ENCODE measurements at places on chromosomes 2 and 18.
A peak's percentile ranks its signal among the peaks of the same experiment; 100 is the strongest.

GRCh38 chr18:50563376-50563775, 3.5 kb downstream of the MAPK4 start:
- no peak for DNase-seq

DNA sequence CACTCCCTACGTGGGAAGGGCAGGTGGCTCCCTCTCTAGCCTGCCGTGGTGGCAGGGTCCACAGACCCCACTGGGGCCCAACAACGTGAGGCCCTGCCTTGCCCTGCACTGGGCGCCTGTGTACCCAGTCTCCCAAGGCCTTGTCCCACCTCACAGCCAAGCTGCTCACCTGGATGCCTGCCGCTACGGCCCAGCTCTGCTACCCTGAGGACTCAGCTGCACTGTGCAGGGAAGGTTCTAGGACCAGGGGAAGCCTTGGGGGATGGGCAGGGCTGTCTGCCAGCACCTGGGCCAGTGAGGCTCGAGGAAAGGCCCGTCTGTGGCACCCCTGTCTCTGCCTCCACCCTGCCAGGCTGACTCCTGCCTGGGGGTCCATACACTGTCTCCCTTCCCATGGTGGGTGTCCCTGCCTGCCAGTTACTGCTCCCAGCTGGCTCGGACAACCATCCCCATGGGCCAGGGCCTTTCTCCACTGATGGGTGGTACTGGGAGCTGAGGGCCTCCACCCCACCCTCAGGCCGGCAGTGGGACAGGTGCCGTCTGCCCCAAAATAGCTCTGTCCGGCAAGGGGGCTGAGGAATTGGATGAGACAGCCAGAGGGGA, 33.2 kb downstream of the HS6ST1 start:
- no peak for DNase-seq

DNA sequence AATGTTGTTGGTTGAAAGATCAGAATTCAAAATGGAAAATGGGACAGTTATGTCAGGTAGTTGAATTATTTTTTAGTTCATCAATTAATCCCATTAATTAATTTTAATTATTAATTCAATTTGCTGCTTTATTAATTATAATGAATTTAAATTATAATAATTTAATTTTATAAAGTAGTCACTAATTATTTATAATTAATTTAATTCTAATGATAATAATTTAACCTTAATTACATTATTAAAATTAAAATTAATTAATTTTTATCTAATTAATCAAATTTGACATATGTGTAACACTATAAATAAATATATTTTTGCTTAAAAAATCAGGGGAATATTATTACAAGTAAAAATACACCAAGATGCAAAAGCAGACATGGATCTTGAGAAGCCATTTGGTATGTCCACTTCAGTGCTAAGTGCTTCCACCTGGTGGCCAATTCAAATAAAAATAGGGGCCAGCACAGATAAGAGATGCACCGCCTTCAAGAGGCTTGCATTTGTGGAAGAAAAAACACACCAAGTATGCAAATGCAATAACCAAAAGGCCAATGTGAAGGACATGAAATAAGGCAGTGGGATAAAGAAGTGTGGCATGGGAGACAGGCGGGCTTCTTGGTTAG, 73.2 kb downstream of the MBP start:
- peak; percentile 86 for DNase-seq

DNA sequence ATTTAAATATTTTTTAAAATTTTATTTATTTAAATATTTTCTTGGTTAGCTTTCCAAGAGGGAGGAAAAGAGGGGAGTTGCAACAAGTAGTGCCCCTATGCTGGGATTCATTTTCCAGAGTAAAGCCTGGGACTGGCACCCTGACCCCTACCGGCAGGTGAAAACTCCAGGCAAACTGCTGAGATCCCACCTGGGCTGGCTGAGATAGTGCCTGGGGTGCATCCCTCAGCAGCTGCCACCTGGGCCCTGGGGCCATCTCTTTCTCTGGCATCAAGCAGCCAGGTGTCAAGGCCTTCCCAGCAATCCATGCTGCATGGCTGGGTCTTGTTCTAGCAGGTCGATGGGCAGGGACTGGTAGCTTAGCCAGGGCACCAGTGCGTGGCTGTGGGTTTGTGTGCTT, 6.6 kb downstream of the SIX2 start:
- DNase-seq: no peak

- no peak for DNase-seq
Measured at GRCh38 chr2:54559006-54559445, 102.9 kb downstream of the SPTBN1 start.

DNA sequence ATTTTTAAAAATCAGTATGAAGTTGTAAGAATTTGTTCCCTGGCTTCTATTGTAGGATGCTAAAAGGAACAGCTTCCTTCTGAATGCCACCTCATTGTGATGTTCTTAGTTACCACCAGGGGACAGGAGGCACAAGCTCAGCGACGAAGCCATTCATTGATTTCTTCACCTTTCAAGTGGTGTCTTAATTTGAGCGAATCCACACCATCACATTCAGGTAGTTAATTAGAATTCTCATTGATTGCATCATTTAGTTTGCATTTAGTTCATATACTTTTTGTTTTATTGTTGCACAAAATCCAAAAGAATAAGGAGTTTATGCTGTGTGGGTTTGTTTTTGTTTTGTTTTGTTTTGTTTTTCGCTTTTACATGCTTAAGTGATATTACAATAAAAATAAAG, 23.1 kb downstream of the CYP27C1 start:
- DNase-seq: no peak

DNA sequence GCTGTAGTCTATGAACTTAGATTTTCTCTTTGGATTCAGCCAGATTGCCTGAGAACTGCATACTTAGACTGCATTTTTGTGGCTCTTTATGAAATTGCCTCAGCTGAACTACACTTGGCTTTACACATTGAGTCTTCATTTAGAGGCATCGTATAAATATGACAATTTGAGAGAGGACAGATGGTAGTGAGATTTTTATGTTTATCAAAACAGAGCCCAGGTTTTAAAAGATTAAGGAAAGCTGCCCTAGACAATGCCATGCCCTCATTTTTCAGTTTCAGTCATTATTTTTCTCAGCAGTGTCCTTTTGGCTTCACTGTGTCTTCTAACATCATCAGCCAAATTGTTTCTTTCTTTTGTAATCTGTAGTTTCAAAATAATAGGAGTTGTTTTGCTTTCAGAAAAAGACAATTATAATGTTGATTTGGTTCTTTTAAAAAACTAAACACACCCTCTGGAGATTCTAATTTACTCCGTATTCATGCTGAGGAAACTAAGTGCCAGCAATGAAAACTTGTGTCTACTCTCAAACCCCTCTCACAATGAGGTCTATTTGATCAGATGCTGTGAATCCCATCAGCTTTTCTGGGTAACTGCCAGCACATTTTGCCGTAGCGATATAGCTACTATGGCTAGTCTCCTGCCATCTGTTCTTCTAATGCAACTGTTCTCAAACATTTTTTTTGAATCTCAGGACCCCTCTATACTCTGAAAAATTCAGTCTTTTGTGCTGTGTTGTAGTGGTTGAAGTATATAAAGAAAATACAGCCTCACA, 46.2 kb downstream of the TWSG1 start:
- DNase-seq: no peak

DNA sequence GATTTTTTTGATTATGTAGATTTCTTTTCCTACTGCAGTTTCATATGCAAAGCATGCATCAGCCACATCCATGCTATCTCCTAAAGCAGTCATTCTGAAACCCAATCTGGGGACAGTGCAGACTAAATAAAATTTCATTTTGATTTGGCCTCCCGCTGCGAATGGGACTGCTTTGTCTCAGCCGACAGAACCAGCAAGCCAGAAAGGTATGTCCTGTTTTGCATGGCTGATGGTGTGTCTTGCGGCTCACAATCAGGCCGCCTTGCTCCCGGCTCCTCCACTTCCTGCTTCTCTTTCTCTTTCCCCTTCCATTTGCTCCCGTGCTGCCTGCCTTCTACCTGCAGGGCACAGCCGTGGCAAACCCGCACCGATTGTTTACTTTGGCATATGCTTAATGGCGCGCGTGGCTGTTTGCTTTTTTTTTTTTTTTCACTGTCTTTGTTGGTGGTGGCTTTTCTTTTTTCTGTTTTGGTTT, 419.6 kb upstream of the POU3F3 start:
- no peak for DNase-seq

GRCh38 chr18:46721331-46721730, 35.5 kb downstream of the ST8SIA5 start:
- no peak for DNase-seq

GRCh38 chr2:71068218-71069035, at the start of gene NAGK:
Gene NAGK, plus strand, starts transcription at chr2:71068648. Its CDS starts 36 bp downstream, at chr2:71068684.
- peak; percentile 98 for DNase-seq

GRCh38 chr2:32210767-32211408, 45.2 kb downstream of the SLC30A6 start:
- DNase-seq: no peak

DNA sequence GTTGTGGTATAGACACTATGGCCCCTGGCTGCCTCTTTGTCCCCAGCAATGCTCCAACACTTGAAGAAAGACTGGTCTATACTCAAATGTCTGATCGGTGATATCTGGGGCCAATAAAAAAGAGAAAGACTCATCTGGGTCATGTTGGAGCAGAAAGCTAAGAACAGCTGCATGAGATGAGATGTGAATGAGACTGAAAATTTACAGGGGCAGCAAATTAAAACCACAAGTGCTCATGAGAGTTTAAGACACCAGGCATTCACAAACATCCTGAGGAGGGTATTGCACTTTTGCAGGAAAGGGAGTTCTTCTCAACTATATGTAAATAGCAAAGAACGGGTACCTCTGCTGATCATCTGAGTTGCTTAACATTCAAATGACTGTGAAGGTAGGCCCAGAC, 36.3 kb downstream of the MAIP1 start:
- no peak for DNase-seq

DNA sequence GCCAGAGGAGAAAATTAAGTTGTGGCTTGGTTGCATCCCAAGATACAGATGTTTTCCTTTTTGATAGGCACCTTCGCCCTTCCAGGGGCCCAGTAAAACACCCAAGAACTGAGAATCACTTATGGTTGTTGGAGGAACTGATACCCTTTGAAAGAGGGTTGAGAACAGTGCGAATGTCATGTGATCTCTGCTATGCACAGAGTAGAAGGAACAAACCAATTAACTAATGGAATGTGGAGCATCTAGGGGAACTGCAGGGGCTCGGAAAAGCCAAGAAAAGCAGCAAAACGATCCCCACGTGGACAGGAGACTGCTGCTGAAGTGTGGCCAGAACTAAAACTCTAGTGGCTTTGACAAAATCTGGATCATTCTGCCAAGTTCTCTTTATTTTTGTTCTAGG, 58.8 kb downstream of the APOB start:
- no peak for DNase-seq

GRCh38 chr2:149767516-149767974, 180.0 kb upstream of the MMADHC start:
- no peak for DNase-seq

DNA sequence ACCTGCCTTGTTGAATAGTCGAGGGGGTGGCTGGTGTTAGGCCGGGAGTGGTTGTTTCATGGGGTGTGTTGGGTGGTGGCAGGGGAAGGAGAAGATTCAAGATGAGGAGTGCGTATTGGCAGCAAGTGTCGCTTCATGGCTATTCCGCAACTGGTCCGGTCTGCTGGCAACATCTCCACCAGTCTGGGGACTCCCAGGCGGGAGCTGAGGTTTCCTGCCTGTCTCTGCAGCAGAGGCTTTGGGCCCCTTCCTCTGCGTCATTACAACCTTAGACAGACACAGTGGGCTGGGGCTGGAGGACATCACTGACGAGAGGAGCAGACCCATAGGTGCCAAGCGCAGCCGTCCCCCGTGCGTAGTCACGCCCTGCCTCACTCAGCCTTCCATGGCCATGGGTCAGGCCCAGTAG, 64.0 kb upstream of the MCFD2 start:
- DNase-seq: no peak

DNA sequence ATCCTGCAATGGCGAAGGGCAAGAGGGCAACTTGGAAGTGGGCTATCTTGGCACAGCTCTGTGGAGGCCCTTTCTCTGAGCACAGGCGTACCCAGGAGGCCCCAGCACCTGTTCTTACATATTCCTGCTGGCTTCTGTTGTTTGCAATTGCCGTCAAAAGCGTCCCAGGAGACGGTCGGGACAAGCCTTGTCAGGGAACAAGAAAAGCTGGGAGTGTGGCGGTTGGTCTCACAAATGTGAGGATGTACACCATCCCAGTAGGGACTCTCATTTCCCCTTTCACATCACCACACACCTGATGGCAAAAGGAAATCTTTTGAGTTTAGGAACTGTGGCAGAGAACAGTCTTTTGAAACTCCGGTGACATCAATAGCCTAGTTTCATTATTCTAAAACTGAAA, 94.7 kb upstream of the EFEMP1 start:
- no peak for DNase-seq

DNA sequence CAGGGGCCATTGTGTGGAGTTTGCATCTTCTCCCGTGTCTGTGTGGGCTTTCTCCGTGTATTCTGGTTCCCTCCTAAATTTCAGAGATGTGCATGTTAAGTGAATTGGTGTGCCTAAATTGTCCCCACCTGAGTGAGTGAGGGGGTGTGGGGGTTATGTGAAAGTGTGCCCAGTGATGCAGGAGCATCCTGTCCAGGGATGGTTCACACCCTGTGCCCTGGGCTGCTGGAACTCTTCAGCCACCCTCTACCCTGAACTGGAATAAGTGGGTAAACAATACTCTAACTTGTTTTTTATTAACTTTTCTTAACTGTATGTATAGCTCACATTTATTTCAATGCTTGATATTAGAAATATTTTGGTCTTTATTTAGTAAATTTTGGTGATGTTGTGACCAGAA, 56.0 kb downstream of the UBE2E3 start:
- DNase-seq: no peak

- DNase-seq: no peak
Measured at GRCh38 chr2:224922142-224922727, 120.0 kb downstream of the DOCK10 start.

DNA sequence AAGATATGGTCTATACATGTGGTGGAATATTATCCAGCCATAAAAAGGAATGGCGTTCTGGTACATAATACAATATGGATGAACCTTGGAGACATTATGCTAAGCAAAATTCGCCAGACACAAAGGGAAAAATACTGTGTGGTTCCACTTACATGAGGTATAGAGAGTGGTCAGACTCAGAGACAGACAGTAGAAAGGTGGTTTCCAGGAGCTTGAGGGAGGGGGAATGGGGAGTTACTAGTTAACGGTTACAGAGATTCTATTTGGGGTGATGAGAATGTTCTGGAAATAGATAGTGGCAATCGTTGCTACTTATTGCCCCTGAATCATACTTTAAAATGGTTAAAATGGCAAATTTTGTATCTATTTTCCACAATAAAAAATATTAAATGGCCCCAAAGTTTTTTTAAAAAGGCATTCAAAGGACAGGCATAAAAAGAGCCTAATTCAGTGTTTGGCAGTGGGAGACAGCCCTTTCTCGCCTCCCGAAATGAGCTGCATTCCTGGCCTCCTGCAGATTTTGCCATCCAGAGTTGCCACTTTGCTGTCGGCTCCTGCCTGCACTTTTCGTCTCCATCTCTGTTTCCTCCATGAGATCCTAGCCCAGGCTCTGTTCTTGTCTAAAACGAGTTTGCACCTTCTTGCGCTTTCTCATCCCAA, 13.5 kb downstream of the TNFRSF11A start:
- no peak for DNase-seq

GRCh38 chr2:239905306-239905705, 119.8 kb downstream of the NDUFA10 start:
- no peak for DNase-seq
